HuH-7.5 (cell line): ENCODE measurements at places on chromosomes 1 and 21.

- peak; percentile 65 for DNase-seq
Measured at GRCh38 chr21:36385233-36386030, at the start of gene CHAF1B. Gene CHAF1B, plus strand, starts transcription at chr21:36385392. Its CDS starts 745 bp downstream, at chr21:36386137.

- no peak for DNase-seq
Measured at GRCh38 chr21:38768471-38769063, 37.2 kb upstream of the ETS2 start.

DNA sequence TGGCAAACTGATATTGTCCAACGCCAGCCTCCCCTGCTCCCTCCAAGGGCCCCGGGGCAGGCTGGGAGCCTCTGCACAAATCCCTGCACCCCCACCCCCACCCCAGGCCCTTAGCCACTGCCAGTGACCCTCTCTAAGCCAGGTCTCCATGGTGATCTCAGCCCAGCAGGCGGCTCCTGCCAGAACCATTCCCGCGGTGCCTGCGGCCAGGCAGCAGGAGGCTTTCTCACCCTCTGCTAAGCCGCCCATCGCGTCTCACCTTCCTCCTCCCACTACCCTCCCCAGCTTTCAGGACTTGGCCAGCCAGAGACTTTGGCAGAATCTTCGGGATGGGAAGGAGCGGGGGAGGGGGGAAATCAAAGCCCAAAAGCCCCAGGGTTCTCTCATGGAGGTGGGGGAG, 46.8 kb upstream of the WASF2 start:
- DNase-seq: no peak

DNA sequence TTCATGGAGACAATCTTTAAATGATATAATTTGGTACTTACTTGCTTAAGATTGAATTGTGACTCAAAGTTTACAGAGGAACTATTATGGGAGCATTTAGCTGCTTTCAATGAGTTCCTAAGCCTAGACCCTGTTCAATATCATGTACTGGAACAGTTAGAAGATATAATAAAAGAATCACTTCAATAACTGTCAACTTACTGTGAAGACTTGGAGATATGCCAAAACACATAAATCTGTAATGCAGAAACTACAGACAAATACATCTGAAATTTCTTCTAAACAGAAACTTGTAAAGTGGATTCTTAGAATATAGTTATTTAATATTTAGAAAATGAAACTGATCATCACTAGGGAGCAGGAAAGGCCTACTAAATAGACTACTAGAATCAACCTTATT, 259.3 kb downstream of the HLX start:
- no peak for DNase-seq

DNA sequence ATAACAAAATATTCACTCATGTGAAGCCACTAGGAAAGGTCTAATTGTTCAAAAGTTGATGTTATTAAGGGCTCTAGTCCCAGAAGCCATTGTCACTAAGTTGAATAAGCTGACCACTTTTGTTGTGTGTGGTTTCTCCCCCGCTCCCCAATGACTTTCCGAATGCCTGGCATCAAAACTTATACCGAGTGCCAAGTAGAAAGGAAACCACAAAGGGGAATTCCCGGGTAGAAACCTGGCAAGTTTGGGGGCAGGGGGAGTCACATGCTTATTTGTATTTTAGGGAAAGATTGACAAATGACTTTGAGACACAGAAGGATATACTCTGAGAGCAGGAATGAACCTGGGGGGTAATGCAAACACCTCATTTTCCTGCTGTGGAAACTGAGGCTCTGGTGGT, 154.1 kb downstream of the TGFBR3 start:
- no peak for DNase-seq

DNA sequence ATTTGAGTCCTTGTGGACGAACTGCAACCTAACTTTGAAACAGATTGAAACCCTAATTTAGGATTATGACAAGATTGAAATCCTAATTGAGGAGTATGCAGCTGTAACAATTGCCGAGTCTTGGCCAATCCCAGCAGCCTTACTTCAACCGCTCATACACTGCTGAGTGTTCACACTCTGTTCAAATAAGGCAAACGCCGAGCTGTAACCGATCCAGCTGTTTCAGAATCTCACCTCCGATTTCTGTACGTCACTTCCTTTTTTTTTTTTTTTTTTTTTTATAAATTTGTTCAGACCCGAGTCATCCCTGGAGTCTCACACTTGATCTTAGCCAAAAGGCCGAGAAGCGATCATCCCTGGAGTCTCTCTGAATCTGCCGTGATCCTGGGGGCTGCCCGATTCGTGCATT, 22.3 kb upstream of the ATP5PO start:
- no peak for DNase-seq

DNA sequence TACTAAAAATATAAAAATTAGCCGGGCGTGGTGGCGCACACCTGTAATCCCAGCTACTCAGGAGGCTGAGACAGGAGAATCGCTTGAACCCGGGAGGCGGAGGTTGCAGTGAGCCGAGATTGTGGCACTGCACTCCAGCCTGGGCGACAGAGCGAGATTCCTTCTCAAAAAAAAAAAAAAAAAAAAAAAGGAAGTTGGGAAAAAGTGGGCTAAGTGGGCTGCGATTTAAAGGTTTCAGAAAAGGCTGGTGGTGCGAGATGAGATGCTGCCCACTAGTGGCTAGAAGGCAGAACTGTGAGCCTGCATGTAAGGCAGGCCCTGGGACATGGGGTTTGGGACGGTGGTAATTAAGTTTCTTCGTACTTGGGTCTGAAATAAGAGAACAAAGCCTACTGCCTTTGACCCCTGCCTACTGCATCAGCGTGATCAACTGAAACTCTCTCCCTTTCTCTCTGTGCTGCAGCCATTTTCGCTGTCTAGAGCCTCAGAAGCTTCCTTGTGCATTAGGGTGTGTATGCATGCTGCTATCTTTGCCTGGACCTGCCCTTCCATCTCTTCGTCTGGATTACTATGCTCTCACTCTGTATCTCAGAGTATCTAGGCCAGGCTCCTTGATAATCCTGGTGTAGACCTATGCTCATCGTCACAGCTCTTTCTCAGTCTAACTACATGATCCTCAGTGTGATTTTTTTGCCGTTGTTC, 12.4 kb downstream of the FMOD start:
- DNase-seq: peak; percentile 72

DNA sequence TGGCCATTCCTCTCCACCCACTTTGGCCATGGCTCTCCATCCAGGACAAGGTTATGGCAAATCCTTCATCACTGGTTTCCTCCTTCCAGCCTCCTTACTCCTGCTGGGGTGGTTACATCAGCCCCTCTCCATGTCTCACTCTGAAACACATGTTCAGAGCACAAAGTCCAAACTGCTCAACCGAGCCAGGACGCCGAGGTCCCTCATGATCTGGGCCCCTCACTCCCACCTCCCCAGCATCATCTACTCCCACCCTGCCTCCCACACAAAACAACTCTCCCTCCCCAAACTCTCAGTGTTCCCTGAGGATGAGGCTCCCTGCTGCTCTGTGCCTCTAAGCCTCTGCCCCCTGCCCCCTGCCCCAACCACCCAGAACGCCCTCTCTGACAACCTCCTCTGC, 33.3 kb upstream of the ZBTB40 start:
- no peak for DNase-seq

DNA sequence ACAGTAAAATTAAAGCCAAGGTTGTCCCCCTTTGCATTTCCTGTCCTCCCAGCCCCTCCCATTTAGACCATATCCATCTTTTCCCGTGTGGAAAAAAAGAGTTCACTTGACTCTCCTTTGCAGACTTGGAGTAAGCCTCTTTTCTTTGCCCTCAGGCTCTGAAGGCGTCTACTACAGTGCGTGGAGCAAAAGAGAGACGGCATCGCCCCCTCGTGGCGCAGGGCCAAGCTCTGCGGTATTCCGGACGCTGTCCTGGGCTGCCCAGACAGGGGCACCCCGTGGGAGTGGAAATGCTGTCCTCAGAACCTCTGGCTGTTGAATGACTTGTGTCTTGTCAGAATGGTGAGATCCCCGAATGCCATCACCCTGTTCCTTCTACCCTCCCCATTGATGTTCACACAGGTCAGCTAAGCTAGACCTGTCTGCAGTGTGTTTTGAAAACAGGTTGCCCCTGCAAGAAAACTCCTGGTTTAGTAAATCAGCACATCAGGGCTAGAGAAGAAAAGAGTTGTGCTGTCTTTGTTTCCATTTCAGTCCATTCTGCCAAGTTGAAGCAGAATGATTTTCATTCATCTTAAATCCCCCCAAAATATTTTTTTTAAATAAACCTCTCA, 12.3 kb upstream of the GJA8 start:
- peak; percentile 50 for DNase-seq
